H9 (cell line): ENCODE measurements at places on chromosomes 5 and 9. TPM values are rescaled to one million over a fixed set of nuclear protein-coding genes. Genes with fewer than 3 reads are reported as not detected.

FOXD4L6 gene
- 0.13 TPM in 1 of 2 replicates, not detected in the other for total RNA-seq

STK32A gene
- total RNA-seq, result 0.99 and 1.3 TPM in 2 replicates

HMMR gene
- total RNA-seq, result 36.2 and 37.9 TPM in 2 replicates

CCNO gene
- total RNA-seq, result 0.24 and 0.42 TPM in 2 replicates

DNA sequence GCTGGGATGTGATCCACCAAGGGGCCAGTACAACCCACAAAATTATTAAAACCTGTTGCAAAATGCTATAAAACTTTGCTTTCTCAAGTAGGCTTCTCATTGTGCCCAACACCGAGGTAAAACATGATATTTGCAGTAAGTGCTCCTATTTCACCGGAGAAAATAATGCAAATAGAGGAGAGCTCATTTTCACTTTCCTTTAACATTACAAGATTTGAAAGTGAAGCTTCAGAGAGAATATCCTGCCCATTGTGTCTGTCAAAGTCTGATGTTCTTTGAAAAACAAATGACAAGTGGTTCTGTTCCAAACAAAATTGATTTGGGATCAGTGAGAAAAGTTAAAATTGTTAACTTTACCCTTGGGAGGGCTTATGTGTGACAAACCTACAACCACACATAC is 287.1 kb downstream of the KCNN2 start:
- H3K36me3 ChIP-seq, result peaks cover 2% of the 10 kb centered on the region
- no peaks in the 10 kb centered on the region for H3K27me3 ChIP-seq
- DNase-seq, result no peak
- no peak overlapping the region for H3K27ac ChIP-seq
- no peaks in the 10 kb centered on the region for H3K4me1 ChIP-seq

- DNase-seq, result no peak
- H3K4me1 ChIP-seq, result no peaks in the 10 kb centered on the region
- no peak overlapping the region for H3K27ac ChIP-seq
- H3K27me3 ChIP-seq, result no peaks in the 10 kb centered on the region
These were observed 121.2 kb downstream of the PALM2AKAP2 start for GRCh38 chr9:109901201-109901600.

DNA sequence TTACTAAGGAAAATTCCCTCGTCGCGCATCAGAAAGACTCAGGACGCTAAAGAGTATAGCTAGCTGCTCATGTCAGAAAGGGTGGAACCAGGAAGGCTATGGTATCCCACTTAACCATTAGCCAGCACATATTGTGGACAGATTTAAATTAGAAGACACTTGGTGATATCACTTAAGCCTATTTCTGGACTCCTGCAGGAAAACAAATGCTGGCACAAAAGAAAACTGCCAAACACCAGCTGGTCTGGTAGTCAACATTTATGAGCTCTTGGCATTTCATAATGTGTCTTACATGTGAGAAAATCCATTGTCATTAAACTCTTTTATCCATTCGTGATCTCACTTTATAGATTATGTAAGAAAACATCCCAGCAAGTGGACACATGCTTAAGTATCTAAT is 377.4 kb downstream of the PTPRD start:
- H3K4me3 ChIP-seq, result no peak overlapping the region
- no peak for DNase-seq
- no peaks in the 10 kb centered on the region; the same call in 1 of the 2 replicates for H3K4me1 ChIP-seq
- H3K27ac ChIP-seq, result no peak overlapping the region
- H3K36me3 ChIP-seq, result no peaks in the 10 kb centered on the region
- H3K27me3 ChIP-seq, result no peaks in the 10 kb centered on the region

DNA sequence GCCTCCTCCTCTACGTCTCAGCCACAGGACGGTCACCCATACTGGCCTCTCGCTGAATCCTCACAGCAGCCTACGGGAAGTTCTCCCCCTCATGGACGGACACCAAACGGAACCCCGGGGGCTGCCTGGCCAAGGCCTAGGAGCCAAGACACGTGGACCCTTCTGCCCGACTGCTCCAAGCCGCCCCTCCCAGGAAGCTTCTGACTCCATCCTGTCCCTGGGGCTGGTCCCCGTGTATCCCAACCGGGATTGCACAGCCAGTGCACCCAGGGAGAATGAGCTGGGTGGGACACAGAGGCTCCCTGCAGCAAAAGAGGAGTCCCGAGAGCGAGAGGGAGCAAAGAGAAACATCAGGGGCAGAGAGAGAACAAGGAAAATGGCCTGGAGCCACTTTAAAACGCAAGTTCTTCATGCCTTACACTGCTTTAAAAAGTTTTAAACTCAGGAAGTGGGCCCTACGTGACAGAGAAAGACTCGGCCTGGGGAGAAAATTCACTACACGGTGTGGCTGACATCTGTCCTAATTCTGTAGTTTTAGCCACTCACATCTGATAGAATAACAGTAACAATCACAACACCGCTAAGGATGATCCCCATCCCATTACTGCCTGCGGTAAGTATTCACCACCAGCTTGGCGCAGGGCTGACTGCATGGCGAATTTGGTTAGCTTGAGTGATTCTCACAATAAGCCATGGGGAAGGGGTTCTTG is 3.0 kb downstream of the FAM78A start:
- H3K27me3 ChIP-seq, result peaks cover 6% of the 10 kb centered on the region; the same call in 1 of the 2 replicates
- peaks cover 3% of the 10 kb centered on the region; the same call in 1 of the 2 replicates for H3K4me1 ChIP-seq
- no peak overlapping the region for H3K4me3 ChIP-seq

DNA sequence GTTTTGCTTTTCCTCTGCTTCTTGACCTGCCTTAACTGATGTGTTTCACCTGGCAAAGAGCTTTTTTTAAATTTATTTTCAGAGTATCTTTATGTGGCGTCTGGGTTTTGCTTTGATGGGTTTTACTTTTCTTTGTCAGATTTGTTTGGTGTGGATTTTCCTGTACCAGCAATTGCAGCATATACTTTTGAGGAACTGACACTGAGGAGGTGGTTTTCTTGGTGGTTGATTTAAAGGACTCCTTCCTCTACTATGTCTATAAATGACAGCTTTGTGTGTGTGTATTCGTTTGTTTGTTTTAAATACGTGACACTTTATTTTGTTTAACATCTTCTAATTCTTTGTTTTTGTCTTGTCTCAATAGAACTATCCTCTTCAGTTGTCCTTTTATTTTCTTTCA is 1071.9 kb upstream of the ARRDC3 start:
- H3K27ac ChIP-seq, result no peak overlapping the region
- H3K36me3 ChIP-seq, result no peaks in the 10 kb centered on the region
- H3K4me3 ChIP-seq, result no peak overlapping the region
- no peaks in the 10 kb centered on the region for H3K27me3 ChIP-seq
- DNase-seq, result no peak
- H3K4me1 ChIP-seq, result no peaks in the 10 kb centered on the region

GRCh38 chr5:119694284-119694683 is 64.9 kb downstream of the FAM170A start:
- H3K27me3 ChIP-seq, result no peaks in the 10 kb centered on the region
- no peak for DNase-seq
- no peak overlapping the region for H3K27ac ChIP-seq
- H3K4me1 ChIP-seq, result no peaks in the 10 kb centered on the region

GRCh38 chr9:110443866-110444220 is 106.2 kb upstream of the TXNDC8 start:
- no peaks in the 10 kb centered on the region for H3K36me3 ChIP-seq
- H3K4me1 ChIP-seq, result no peaks in the 10 kb centered on the region
- H3K27ac ChIP-seq, result no peak overlapping the region
- no peak overlapping the region for H3K4me3 ChIP-seq
- H3K27me3 ChIP-seq, result no peaks in the 10 kb centered on the region

GRCh38 chr5:175444060-175444904 is at the start of gene DRD1:
TSS of gene DRD1 (minus strand) at chr5:175444182. CDS start at chr5:175443099, 1,083 bp downstream.
- no peaks in the 10 kb centered on the region for H3K36me3 ChIP-seq
- peak within 1 kb of the TSS; percentile 76 for H3K4me3 ChIP-seq
- DNase-seq, result peak; percentile 82
- peaks cover 21% of the 10 kb centered on the region; the same call in 1 of the 2 replicates for H3K27me3 ChIP-seq
- H3K4me1 ChIP-seq, result no peaks in the 10 kb centered on the region
- no peak within 1 kb of the TSS for H3K27ac ChIP-seq

DNA sequence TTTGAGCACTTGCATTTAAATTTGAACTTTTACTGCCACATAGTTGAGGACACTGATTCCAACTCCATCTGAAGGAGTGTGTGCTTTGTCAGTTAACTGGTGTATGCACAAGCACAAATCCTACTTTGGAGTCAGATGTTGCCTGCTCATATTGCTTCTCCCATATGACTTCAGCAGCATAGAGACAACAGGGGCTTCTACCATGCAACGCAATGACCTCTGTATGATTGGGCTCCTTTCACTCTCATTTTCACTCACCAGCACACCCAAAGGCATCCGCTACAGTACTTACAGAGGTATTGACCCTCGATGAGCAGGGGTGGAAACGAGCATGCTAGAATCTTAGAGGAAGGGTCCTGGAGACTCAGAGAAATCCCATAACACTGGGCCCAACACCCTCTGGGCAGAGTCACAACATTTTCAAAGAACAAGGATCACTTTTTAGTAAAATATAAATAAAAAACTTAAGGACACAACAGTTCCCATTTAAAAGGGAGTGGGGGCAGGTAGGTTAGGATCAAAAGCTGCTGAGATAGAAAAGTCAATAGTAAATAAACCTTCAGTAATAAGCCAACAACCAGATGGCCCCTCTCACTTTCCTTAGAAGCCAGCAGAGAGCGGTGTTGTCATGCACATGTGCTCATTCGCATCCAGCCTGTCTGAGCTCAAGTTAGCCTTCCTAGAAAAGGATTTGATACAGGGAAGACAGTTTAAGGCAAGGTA is 203.8 kb downstream of the SNCAIP start:
- H3K4me1 ChIP-seq, result peaks cover 2% of the 10 kb centered on the region
- no peaks in the 10 kb centered on the region for H3K36me3 ChIP-seq
- no peak overlapping the region for H3K27ac ChIP-seq
- H3K4me3 ChIP-seq, result no peak overlapping the region
- no peaks in the 10 kb centered on the region for H3K27me3 ChIP-seq
- DNase-seq, result peak; percentile 74

DNA sequence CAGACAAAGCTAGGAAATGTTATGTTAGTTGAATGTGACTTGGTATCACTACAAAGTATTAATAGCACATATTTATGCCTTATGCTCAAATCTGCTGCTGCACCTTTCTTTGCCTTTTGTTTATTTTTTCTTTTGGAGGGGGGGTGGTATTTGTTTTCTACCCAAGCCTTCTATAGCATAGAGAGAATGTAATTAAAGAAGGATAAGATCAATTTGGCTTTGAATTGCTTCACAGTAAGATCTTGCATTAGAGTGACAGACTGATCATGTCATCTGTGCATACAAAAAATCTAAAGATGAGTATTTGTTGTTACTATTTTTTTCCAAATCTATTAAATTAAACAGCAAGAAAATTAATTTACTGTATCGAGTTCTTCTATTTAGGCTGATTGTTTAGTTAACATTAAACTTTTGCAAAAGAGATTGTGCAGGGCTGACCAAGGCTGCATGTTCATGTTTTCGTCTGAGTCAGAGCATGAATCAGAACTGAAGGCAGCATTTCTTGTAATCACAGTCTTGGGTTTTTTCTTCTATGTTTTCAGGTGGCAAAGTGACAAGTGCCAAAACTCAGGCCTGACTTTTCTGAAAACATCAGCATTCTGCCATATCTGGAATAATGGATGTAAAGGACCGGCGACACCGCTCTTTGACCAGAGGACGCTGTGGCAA is 1007.1 kb upstream of the WWC1 start:
- H3K36me3 ChIP-seq, result no peaks in the 10 kb centered on the region
- no peak overlapping the region for H3K27ac ChIP-seq
- no peak overlapping the region for H3K4me3 ChIP-seq
- no peak for DNase-seq
- no peaks in the 10 kb centered on the region for H3K4me1 ChIP-seq
- no peaks in the 10 kb centered on the region for H3K27me3 ChIP-seq

GRCh38 chr5:178279723-178280438 is 47.3 kb upstream of the PHYKPL start:
- H3K4me3 ChIP-seq, result peak overlapping the region; percentile 34; the same call in 2 of the 3 replicates
- peak; percentile 90 for DNase-seq
- H3K4me1 ChIP-seq, result no peaks in the 10 kb centered on the region
- H3K27ac ChIP-seq, result no peak overlapping the region
- H3K27me3 ChIP-seq, result no peaks in the 10 kb centered on the region
- peaks cover 2% of the 10 kb centered on the region; the same call in 1 of the 3 replicates for H3K36me3 ChIP-seq

DNA sequence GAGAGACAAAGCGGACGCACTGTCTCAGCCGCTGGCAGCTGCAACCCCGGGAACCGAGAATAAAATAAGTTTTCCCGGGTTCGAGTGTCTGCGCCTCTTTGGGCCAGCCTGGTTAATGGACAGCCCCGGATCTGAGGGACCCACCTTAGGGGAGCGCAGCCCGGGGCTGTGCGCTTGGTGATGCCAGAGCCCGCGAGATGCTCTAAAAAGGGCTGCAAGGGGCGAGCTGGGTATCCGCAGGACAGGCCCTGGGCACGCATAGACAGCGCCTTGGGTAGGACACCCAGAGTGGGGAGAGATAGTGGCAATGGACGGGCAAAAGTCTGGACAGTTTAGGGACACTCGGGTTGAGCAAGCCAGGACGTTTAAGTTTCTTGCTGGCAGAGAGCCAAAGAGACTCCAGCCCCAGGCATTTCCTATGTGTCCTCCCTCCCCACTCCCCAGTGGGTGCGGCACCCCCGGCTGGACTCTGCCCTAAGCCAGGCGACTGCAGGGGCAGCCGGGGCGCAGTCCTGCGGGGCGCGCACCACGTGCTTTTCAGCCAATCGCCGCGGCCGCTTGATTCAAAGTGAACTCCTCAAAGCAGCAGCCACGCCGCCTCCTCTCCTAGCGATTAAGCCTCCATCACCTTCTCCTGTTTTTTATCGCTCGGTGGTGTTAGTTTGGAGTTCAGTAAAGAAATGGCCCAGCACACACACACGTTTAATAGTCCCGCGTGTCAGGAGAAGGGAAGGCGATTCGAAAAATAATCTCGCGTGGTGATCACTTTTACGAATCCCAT is 616 bp upstream of the ENC1 start:
- peaks cover 8% of the 10 kb centered on the region for H3K36me3 ChIP-seq
- H3K27me3 ChIP-seq, result peaks cover 3% of the 10 kb centered on the region; the same call in 1 of the 2 replicates
- no peak overlapping the region for H3K27ac ChIP-seq
- H3K4me3 ChIP-seq, result peak overlapping the region; percentile 86
- peak; percentile 84 for DNase-seq
- peaks cover 4% of the 10 kb centered on the region; the same call in 1 of the 2 replicates for H3K4me1 ChIP-seq

DNA sequence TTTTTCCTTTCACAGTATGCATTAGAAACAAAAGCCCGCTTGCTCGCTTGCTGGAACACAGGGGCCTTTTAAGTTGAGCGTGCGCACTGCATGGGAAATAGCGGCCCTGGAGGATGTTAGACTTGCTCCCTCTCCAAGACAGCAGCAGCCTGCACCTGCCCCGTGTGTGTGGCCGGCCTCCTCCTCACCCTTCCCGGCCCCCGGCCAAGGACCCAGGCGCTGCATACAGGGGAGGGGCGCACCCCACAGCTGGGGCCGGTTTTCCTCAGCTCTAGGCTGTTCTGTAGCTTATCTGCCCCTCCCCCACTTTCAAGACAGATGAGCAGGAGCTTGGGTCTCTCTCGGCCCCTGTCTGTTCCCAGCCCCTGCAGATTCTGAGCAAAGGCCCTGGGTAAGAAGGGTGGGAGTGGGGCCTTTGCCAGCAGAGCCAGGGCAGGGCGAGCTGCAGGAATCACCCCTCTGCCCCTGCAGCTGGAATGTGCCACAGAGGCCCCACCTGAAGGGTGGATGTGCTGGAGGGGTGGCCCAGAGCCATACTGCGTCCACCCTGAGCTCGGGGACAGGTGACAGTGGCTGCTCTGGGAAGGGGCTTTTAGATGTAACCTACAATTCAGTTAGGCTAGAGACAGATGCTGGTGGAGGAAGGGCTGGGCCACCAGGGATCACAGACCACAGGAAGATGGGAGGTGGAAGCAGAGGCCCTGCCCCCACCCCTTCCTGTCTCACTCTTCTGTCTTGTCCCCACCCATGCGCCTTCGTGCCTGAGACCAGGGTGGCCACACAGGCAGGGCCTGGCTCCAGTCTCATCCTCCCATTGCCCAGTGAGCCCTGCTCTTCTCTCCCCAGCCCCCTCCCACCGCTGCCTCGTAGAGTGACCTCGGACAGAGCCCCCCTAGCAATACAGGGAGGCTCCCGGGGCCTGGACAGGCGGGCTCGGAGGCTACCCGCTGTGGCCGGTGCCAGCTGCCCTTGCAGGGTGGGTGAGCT is 132.4 kb downstream of the DAB2IP start:
- peaks cover 15% of the 10 kb centered on the region; the same call in 2 of the 3 replicates for H3K36me3 ChIP-seq
- DNase-seq, result peak; percentile 46
- no peak overlapping the region for H3K27ac ChIP-seq
- H3K4me3 ChIP-seq, result no peak overlapping the region
- H3K4me1 ChIP-seq, result peaks cover 2% of the 10 kb centered on the region; the same call in 1 of the 2 replicates
